CD4-positive, alpha-beta T cell treated with Interleukin-6 at 100 ng/mL for 8 hours (primary cell): ENCODE measurements at places on chromosomes 2 and 18.

- no peak for DNase-seq
Measured at GRCh38 chr2:11326677-11327211, 17.7 kb downstream of the ROCK2 start.

DNA sequence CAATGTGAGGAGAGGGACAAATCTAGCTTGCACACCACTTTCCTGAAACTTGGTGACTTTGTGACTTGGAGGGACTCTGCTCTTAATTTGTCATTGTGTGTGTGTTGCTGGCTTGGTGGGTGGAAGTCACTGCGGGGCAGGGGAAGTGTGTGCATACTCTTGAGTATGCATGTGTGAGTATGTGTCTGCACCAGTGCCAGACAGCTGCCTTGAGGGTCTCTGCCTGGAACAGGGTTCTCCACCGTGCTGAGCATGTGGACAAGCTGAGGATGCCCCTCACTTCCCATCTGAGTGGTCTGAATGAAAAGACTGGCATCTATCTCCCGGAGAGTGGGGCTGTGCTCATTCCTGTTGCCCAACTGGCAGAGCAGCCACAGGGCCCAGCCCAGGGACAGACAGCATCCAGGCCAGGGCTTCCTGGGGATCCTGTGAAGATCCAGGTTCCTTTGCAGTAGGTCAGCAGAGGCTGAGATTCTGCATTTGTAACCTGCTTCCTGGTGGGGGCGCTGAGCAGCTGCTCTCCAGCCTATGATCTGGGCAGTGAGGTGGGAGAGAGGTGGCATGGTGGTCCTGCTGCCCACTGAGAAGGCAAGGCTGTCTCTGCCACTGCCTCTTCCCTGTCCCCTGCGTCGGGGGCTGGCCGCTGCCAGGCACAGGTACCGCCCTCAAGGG lies 138.9 kb upstream of the HAAO start:
- no peak for DNase-seq

DNA sequence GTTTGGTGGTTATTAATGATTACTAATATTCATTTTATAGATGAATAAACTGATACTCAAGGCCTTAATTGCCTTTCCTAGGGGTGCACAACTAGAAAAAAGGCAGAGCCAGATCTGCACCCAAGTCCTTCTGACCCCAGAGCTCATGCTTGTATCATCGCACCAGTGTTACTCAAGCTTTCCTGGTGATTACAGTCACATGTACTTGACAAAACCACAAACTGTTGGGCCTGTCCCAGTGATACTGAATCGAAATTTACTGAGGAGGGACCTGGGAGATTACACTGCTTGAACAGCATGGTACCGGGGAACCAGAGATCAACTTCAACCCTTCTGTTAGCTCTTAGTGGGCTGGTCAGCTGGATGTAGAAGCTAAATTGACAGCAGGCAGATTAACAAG lies 33.7 kb downstream of the FASTKD2 start:
- no peak for DNase-seq

DNA sequence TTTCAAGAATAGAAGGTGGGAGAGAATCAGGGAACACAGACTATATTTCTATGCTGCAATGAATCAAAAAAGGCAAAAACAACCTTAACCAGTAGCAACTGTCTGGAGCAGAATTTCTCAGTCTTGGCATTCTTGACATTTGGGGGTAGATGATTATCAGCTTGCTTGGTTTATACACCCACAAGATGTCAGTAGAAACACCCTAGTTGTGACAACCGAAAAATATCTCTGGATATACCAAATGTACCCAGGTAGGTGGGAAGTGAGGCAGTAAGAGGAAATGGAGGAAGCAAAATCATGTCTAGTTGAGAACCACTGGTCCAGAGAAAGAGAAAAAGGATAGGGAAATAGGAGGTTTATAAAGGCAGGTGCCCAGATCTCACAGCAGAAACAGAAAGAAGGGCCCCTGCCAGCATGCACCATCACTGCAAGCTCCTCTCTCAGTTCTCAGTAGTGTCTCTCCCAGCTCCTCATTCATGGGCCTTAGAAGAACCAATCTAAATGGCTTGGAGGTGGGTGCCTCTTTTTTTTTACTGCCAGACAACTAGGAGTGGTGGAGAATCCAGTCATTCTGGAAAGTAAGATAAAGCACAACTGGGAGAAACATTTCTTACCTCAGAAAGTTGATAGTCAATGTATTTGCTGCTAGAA lies 50.4 kb downstream of the MBD2 start:
- no peak for DNase-seq

GRCh38 chr2:25207078-25207545 lies 38.7 kb upstream of the POMC start:
- DNase-seq: no peak

DNA sequence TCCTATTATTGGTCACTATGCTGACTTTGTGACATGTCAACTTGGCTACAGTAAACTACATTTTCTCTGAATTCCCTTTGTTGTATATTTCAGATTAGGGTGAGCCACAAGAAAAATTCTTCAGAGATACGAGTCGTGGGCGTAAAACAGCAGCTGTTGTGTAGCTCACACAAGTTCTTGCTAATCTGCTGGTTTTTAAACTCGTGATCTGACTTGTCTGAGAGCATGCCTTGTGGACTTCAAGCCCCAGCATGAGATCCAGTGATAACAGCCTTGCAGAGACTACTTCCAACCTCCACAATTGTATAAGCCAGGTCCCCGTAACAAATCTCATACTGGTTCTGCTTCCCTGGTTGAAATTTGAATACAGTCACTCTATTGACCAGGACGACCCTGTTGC lies 259.8 kb upstream of the LYPD1 start:
- DNase-seq: no peak

DNA sequence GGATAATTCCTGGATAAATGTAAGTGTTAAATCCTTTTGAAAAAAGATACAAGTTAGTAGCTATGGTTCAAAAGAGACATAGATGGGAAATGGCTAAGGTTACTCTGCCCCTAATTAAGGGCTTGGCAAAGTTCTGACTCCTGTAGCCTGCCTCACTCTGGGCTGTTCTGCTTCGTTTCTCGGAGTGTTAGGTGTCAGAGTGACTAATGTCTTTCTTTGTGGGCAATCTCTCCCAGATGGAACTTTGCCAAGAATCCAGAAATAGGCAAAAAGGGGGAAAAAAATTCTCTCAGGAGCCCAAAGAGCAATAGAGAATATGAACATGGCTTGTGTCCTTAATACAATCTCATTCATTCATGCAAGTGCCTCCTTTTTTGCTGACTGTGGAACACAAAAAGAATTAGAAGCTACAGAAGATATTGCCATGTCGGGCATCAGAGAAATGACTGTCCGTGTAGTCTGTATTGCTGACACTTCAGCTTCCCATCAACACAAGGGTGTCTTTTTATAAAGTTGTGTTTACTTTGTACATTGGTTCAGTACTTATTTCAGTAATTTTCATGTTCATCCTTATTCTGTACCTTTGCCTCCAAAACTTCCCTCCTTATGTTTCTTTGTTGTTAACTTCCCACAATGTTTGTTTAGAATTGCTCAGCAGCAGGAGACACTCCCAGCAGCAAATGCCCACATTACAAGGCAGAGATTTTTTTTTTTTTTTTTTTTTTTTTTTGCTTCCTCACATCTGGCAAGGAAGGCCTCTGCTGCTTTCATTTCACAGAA lies 134.0 kb downstream of the FTCDNL1 start:
- no peak for DNase-seq

- DNase-seq: no peak
Measured at GRCh38 chr2:74188018-74188601, 9.4 kb upstream of the MOB1A start.

DNA sequence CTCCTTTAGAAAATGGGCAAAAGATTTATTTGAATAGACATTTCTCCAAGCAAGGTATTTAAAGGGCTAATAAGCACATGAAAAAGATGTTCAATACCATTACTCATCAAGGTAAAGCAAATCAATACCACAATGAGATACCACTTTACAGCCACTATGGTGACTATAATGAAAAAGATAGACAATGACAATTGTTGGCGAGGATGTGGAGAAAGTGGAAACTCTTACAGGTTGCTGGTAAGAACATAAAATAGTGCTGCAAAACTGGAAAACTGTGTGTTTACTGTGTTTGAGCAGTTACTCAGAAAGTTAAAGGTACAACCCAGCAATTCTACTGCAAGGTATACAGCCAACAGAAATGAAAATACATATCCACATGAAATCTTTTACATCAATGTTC lies 31.9 kb upstream of the RNU4ATAC start:
- no peak for DNase-seq

DNA sequence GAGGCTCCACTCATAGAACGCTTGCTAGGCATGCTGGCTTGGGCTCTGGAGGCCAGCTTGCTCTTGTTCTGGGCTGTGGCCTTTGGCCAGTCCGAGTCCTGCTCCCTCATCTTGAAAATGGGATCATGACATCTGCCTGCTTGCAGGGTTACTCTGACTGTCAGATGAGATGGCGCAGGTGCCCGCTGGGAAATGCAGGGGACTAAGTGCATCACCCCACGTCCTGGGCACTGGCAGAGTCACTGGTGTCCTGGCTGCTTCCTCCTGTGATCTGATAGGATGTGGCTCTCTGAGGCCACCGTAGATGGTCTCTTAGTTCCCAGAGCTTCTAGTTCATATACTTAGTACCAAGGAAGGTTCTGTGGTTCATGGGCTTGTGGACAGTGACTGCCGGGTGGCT lies 18.5 kb downstream of the LDLRAD4 start:
- DNase-seq: no peak

GRCh38 chr2:217934321-217935131 lies 68.3 kb downstream of the TNS1 start:
- no peak for DNase-seq

DNA sequence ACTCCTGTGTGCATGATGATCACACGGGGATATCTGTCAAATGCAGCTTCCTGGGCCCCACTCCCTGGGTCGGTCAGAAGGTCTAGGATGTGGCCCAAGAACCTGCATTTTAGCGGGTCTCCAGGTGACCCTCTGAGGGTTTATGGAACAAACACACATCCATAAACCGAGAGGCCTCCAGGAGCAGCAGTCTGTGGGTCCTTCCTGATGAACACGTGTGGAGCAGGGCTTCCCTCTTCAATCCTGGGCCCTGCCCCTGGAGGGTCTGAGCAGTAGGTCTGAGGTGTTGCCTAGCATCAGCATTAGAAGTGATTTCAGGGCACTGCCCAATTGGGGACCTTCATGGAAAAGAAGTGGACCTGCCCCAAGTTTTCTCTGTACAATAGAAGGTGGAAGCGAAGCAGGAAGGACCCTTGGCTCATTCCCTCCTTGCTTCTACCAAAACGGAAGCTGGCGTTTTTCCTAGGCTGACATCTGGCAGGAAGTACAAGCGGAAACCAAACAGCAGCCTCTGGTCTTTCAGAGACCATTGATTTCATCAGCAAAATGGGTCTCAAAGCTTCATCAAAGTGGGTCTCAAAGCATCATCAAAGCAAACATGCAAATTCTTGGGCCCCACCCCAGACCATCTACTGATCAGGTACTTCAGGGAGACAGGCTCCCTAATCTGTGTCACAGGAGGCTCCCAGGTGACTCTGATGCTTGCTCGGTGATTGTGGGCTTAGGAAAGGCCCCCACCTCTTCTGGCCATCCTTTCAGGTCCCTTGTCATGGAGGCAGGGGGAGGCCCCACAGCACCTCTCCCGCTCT lies 30.7 kb downstream of the INO80C start:
- DNase-seq: no peak

DNA sequence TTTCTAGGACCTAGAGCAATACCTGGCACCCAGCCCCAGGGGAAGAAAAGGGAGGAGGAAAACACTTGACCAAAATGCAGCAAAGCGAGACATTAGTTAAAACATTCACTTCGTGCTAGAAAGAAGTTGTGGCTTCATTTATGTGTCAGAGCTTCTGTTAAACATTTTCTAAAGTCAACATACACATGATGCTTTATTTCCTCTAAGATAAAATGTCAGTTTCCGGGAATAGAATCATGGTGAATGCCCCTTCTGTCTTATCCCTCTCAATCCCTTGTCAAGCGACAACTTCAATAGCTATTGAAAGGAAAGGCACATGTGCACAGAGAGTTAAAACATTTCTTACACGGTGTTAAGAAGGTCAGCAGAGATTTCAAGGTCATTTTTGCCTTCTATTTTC lies 404.6 kb upstream of the CWC22 start:
- DNase-seq: no peak

GRCh38 chr2:186543561-186544131 lies 46.2 kb upstream of the ITGAV start:
- no peak for DNase-seq

- DNase-seq: peak; percentile 34
Measured at GRCh38 chr2:64260817-64261216, 116.6 kb upstream of the PELI1 start.

- peak; percentile 39 for DNase-seq
Measured at GRCh38 chr2:100606726-100607343, 44.0 kb downstream of the PDCL3 start.

- DNase-seq: no peak
Measured at GRCh38 chr2:143451642-143452281, 322.5 kb downstream of the ARHGAP15 start.

DNA sequence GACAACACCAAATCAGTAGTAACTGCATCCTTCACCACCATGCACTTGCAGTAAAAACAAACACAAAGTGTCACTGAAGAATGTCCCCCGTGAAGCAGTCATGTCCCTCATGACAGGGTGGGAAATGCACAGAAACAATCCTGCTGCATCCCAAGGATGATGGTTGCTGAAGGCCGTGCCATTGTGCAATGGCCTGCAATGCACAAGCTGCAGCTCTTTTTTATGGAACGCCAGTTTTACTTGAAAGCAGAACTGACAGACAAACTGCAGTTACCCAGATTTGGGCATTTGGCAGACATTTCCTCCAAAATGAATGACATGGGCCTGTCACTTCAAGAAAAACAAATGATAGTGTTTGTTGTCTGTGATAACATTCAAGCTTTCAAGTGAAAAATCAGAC lies 2.4 kb upstream of the CHST10 start:
- no peak for DNase-seq

DNA sequence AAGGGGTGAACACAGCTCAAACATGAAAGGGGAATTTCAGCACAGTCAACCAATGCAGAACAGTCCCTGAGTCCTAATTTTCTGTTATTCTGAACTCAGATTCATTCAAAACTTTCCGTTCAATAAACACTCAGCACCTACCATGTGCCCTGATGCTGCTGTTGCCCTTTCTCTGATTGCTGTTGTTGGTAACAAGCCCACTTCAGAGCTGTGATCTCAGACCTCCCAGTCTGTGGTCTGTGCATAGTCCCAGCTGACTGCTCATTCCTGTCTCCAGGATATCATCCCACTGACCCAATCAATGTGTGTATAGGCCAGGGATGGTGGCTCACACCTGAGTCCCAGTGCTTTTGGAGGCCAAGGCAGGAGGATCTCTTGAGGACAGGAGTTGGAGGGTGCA lies 82.7 kb upstream of the SLC35G4 start:
- DNase-seq: no peak

- peak; percentile 56 for DNase-seq
Measured at GRCh38 chr2:231925303-231926179, 655 bp downstream of the NPPC start.

GRCh38 chr2:3598912-3599854 lies 4.3 kb downstream of the COLEC11 start:
- no peak for DNase-seq

- DNase-seq: no peak
Measured at GRCh38 chr2:43890855-43891254, 52.1 kb downstream of the ABCG8 start.
